ENCODE measurements at places on chromosomes 11 and 22.

DNA sequence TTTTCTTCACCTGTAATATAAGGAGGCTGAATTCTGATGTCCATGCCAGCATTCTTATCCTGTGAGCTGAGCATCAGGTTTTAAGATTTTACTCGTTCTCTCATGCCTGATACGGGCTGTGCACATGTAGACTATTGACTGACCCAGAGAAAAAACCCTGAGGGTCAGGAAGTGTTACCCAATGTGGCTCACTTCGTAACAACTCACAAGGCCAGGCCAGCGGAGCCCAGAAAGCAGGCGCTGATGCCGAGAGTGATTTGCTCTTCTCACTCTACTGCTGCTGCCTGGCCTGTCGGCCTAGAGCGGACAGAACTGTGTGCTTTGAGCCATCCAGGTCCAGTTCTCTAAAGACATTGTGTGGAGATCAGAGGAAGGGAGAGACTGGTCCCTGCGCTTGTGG, 10.8 kb downstream of the THYN1 start:
- peak; percentile 67 for DNase-seq

GRCh38 chr22:37259540-37260029, 15.5 kb upstream of the RAC2 start:
- DNase-seq = no peak

- peak; percentile 97 for DNase-seq
Measured at GRCh38 chr11:93567401-93567895, 24.3 kb upstream of the SMCO4 start.

- no peak for DNase-seq
Measured at GRCh38 chr11:67613960-67614715, 7.4 kb downstream of the NDUFV1 start.

DNA sequence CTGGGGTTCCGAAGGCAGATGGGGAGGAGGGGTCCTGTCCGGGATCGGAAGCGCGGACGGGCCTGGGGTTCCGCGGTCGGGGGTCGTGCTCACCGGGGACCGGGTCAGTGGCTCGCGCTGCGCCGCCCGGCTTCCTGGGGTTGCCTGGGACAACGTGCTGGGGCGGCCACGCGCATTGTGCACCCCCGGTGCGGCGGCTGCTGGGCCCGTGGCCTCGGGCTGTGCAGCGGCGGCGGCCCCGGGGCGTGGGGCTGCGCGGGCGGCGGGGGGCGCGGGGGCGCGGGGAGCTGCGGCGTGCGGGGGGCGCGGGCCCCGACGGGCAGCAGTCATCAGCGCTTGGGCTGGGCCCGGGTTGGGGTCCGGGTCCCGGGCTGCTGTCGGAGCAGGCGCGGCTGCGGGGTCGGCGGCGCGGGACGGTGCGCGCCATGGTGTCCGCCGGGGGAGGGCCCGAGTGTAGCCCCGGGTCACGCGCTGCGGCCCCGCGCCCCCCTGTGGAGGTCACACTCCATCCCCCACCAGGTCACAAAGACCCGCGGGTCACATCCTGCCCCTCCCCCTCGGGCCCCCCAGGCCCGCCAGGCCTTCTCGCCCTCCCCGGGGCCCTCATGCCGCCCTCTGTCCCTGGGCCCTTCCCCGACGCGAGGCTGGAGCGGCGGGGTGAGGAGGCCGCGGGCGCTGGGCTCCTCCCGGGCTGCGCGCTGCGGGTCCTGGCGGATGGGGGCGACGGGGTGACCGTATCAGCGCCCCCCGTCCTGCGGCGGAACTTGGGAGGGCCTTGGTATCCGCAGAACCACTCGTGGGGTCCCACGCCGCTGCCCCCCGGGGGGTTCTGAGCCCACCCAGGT, at the start of gene TTLL8:
TSS of gene TTLL8 (minus strand) at position 238 of the 845 bp plus-strand sequence.
- DNase-seq = no peak

DNA sequence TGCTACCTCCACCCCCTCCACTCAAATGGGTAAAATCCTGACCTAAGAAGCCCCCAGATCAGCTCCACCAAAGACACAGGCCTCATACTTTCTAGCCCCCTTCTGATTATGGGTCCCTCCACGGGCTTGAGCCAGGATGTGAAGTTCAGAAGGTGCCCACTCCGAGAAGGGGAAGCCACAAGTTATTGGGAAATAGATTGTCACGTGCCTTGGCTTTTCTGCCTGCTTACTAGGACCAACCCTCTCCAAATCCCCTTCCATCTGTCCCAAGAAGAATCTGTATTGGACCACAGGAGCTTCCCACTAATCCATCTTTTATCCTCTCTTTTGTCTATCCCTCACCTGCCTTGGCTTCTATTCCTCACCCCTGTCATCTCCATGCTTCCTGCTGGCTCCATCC, 3.0 kb upstream of the NRGN start:
- no peak for DNase-seq

DNA sequence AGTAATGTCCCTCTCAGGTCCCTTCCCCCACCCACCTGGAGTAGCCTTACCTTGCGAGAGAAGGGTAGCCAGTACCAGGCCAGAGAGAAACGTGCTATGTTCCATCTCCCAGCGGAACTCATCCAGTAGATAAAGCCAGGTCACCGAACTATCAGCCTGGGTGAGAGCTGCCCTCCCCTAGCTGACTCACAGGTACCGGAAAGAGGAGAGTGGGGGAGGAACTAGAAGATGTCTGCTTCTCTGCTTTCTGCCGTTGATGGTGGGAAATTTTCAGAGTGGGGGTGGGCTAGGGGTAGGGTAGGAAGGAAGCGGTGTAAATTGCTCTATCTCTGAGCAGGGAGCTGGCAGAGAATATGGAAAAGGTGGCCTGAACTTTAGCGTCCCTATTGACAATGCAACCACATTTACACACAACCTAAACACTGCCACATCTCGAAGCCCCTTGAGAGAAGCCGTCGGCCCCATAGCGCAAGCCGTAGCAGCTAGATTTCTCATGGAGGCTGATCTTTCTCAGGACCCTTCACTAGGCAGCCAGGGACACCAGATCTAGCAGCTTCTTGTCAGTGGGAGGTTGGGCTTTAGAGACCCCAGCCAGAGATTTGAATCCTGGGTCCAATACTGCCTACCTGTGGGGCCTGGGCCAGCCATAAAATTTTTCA, at the start of gene CD3D:
TSS of gene CD3D (minus strand) at position 203 of the 659 bp plus-strand sequence. CDS start at position 105, 98 bp downstream.
- DNase-seq = no peak

DNA sequence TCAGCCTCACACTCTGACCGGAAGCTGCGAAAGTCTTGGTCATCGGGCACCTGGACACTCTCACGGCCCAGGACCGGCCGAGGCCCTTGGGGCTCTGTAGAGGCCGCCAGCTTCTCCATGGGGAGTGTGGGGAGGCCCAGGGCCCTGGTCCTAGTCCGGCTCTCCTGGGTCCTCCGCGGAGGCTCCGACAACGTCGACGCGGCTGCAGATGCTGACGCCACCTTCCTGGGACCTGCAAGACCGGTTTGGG, 12.9 kb downstream of the STARD10 start:
- DNase-seq = peak; percentile 51

GRCh38 chr22:48973694-48974041, 854.0 kb downstream of the BRD1 start:
- peak; percentile 22 for DNase-seq

DNA sequence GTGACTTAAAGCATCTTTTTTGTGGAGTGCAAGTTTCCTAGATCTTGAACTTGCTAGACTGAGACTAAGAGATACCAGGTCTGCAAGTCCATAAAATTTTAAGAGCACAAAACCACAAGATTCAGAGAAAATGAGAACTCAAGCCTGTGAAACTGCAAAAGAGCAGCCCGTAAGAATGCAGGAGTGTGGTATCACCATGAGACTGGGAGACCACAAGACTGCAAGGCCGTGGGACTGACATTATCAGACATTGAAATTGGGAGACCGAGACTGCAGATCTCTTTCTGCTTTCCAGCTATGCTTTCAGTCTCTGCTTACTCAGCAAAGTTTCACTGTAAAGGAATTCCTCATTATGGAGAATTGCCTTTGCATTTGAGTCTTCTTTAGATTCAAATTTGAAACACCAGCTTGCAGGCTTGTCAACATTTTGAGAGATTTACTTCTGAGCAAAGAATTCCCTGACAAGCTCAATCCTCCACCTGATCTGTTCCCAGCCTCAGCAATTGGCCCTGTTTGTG, 621.2 kb downstream of the KCNA4 start:
- no peak for DNase-seq

GRCh38 chr11:47924184-47924691, 56.1 kb upstream of the PTPRJ start:
- DNase-seq = peak; percentile 56

GRCh38 chr11:12200279-12200990, 90.0 kb downstream of the MICAL2 start:
- DNase-seq = no peak

- no peak for DNase-seq
Measured at GRCh38 chr11:21572210-21572609, 620.7 kb upstream of the ANO5 start.

DNA sequence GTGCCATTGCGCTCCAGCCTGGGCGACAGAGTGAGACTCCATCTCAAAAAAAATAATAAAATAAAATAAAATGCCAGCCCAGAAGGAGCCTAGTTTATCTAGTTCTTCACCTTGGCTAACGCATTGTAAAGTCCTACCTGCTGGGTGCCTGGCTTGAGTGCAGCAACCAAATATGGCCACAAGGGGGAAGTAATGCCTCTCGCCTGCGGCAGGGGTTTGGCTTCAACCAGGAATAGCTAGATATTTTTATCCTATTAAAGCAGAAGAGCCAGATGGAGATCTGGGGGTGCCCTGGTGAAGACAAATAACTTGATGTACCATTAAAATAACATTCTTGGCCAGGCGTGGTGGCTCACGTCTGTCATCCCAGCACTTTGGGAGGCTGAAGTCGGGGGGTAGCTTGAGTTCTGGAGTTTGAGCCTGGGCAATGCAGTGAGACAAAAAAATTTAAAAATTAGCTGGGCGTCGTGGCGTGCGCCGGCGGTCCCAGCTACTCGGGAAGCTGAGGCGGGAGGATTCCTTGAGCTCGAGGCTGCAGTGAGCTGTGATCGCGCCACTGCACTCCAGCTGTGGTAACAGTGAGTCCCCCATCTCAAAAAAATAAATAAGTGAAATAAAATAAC, 20.6 kb upstream of the PLEKHB1 start:
- peak; percentile 75 for DNase-seq

GRCh38 chr11:128915149-128915521, 24.0 kb downstream of the KCNJ5 start:
- DNase-seq = no peak

DNA sequence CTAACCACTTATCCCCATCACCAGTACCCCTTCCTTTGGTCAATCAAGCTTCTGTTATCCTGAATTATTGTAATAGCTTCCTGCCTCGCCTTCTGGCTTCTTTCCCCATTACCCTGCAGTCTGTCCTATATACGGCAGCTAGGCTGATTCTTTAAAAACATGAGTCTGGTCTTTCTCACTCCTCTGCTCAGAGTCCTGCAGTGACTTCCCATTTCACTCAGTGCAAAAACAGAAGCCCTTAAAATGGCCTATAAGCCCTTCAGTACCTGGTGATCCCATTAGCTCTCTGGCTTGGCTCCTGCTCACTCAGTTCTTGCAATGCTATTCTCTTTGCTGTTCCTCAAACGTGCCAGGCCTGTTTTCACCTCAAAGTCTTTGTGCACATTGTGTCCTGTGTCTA, 58.4 kb downstream of the JRKL start:
- DNase-seq = no peak

DNA sequence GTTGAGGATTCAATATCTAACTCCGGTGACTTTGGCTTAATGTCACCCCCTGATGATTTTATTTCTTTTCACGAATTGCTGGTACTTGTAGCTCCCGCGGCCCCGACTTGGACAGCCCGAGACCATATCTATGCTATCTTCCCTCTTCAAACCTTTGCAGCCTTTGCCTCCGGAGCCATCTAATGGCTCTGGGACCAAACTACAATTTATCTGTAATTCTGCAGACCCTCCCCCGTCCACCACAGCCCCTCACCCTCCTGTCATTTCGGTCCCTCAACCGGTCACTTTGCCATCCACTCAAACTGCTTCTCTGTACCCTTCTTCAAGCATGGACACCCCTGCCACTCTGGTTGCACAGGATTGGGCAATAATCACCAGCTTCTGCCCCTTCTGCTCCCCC, 25.7 kb upstream of the ALDH3B2 start:
- DNase-seq = no peak

GRCh38 chr22:23113847-23114720, 27.7 kb downstream of the RSPH14 start:
- DNase-seq = no peak

DNA sequence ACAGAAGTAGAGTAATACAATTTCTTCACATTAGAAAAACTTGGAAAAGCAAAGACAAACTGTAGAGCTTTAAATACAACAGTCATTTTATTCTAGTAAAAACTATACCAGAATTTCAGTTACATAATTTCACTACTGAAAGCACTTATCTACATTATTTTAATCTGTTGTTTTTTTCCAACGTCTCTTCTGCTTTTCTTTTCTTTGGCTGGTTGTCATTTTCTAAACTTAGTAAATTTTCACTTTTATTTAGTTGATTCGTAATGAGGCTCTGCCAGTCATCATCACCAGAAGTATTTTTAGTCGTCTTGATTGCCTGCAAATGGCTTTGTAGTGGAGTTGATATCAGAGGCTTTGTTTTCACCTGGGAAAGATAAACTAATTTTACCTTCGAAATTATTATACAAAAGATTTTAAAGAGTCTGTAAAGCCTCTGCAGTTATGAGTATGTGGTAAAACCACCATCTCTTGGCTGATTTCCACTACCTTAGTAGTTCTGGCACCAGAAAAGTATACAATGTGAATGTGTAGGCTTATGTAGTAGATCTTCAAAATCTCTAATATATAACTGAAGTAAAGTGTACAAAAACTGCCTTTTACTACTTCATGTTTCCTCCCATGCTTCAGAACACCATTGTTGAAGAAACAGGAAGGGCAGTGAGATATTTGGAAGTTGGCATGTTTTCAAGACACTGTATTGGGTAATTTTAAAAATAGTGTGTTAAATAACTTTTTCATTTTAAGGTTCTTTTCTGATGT, 19.2 kb downstream of the EIF3M start:
- DNase-seq = no peak

GRCh38 chr11:64711138-64711955, 11.7 kb downstream of the NRXN2 start:
- no peak for DNase-seq

GRCh38 chr11:5928271-5928670, 13.8 kb upstream of the OR56A3 start:
- no peak for DNase-seq

GRCh38 chr22:40305625-40306024, 40.7 kb upstream of the ADSL start:
- DNase-seq = no peak

DNA sequence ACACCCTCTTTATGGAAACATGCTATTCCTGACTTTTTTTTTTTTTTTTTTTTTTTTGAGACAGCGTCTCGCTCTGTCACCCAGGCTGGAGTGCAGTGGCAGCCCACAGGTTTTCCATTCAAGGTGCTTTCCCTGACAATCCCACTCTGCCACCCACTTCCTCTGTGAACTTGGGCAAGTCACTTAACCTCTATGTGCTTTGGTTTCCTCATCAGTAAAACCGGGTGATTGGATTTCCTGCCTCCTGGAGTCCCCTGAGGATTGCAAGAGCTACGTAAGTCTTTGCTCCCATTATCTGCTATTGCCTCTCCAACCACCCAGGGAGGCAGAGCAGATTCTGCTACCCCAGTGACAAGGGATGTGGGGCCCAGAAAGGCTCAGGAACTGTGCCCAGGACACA, 54.1 kb downstream of the CELSR1 start:
- DNase-seq = no peak

GRCh38 chr11:72237112-72237931, 6.7 kb downstream of the PHOX2A start:
- no peak for DNase-seq

- no peak for DNase-seq
Measured at GRCh38 chr11:83537131-83537610, 251.0 kb upstream of the CCDC90B start.

- DNase-seq = no peak
Measured at GRCh38 chr11:43950311-43950855, 7.9 kb downstream of the C11orf96 start.
